Activated naive CD4-positive, alpha-beta T cell treated with anti-CD3 and anti-CD28 coated beads, Interleukin-2, amount 50 U/mL, for 16 hours (primary cell): ENCODE measurements at places on chromosomes 1 and 21.

DNA sequence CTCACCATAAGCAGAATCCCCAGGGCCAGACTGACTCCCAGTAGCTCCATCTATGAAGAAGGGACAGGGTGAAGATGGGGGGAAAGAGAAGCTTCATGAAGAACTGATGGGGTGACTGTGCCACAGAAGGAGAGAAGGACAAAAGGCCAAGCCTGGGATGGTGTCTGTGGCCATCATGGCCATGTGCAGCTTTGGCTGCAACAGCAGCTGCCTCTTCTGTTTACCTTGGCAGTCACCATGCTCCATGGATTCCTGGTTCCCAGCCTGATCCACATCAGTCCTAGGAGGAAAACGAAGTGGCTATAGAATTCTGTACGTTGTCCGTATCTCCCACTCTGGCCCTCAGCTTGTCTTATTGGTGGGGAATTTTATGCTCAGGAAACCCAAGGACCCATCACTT lies 12.0 kb downstream of the SEMA6C start:
- no peak for DNase-seq

GRCh38 chr1:81220614-81221071 lies 580.1 kb upstream of the ADGRL2 start:
- no peak for DNase-seq

- DNase-seq: no peak
Observed at GRCh38 chr1:199223936-199224335, 585.1 kb downstream of the PTPRC start.

GRCh38 chr1:185821612-185822385 lies 87.6 kb downstream of the HMCN1 start:
- no peak for DNase-seq
